ENCODE measurements at places on chromosomes 5 and 9.

GRCh38 chr9:32403567-32404260 lies 19.3 kb downstream of the ACO1 start:
- no peak for DNase-seq

DNA sequence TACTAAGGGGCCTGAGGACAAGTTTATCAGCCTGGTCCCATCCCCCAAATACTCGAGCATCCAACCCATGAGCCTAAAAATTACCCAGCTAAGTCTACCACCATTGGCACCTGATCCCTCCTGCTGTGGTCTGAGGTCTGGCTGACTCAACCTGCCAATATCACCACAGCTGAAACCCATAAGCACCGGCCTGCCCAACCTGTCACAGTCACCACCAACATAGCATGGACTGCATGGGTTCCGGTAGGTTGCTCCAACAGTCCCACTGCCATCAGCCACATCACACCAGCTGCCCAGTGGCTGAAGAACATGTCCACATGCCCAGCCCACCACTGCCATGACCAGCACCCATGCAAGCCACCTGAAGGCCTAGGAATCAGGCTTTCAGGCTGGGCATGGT lies 495.0 kb downstream of the PRELID2 start:
- DNase-seq: no peak

DNA sequence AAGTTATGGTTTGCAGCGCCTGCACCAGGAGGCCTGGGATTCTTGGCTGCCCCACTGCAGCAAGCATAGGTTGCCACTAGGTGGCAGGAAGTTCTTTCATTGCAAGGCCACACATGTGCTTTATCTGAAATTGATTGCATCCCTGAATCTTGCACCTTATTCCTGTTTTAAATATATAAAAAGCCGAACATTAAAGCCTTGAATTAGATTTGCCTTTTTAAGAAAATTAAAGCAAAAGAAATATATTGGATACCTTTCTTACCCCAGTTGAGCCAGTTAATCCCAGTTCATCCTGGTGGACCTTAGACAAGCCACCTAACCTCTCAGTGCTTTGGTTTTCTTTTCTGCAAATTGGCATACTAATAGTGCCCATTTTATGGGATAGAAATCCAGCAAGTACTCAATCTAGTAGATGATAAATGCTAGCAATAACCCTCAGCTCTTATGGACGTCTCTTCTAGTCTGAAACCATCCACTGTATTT lies 6.3 kb upstream of the TRMT10B start:
- peak; percentile 56 for DNase-seq

DNA sequence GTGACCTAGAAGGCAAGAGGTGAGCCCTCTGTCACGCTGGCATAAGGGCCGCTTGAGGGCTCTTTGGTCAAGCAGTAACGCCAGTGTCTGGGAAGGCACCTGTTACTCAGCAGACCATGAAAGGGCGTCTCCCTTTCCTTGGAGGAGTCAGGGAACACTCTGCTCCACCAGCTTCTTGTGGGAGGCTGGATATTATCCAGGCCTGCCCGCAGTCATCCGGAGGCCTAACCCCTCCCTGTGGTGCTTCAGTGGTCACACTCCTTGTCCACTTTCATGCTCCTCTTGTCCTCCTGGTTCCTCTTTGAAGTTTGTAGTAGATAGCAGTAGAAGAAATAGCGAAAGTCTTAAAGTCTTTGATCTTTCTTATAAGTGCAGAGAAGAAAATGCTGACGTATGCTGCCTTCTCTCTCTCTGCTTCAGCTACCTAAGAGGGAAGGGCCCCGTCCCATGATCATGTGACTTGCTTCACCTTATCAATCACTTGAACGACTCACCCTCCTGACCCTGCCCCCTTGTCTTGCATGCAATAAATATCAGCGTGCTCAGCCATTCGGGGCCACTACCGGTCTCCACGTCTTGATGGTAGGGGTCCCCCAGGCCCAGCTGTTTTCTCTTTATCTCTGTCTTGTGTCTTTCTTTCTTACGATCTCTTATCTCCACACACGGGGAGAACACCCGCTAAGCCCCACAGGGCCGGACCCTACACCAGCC lies 16.7 kb upstream of the SCGB3A1 start:
- no peak for DNase-seq

DNA sequence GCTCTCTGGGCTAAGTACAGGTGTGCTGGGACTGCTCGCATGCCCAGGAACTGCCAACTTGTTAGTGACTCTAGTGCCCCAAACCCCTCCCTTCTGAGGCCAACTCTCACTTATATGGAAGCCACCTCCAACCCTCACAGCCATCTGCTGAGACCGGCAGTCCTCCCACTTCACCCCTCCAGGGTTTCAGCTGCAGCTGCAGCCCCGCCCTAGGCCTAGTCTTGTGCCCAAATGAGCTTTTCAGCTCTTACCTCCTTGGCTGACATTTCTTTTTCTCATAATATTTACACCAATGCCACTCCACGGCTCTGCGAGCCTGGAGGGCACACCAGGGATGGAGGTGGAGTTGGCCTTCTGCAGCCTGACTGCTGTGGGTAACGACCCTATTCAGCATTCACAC lies 166.6 kb downstream of the ROR2 start:
- DNase-seq: no peak

DNA sequence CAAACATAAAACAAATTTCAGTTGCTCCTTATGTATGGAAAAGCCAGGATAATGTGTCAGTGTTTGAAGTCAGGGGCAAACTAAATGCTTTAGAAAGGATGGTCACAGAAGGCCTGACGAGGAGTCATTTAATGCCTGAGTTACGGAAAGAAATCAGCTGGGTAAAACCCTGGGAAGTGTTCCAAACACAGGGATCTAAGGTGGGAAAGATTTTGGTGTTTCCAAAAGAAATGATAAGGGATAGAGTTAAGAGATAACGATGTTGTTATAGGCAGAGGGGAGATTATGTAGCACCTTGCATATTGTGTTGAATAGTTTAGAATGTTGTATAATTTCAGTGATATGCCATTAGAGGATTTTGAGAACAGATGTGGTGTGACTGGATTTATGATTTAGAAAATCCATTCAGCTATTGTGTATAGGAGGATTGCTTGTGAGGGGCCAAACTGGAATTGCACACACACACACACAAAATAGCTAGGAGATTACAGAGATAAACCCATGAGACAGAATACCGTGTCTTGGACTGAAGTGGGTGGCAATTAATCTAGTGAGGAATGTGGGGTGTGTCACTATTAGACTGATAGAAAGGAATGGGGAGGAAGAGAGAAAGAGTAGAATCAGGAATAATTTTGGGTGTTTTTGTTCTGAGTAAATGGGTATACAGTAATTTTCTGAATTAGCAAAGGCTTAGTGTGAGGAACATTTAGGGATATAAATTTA lies 274.2 kb upstream of the DAB2 start:
- DNase-seq: no peak

DNA sequence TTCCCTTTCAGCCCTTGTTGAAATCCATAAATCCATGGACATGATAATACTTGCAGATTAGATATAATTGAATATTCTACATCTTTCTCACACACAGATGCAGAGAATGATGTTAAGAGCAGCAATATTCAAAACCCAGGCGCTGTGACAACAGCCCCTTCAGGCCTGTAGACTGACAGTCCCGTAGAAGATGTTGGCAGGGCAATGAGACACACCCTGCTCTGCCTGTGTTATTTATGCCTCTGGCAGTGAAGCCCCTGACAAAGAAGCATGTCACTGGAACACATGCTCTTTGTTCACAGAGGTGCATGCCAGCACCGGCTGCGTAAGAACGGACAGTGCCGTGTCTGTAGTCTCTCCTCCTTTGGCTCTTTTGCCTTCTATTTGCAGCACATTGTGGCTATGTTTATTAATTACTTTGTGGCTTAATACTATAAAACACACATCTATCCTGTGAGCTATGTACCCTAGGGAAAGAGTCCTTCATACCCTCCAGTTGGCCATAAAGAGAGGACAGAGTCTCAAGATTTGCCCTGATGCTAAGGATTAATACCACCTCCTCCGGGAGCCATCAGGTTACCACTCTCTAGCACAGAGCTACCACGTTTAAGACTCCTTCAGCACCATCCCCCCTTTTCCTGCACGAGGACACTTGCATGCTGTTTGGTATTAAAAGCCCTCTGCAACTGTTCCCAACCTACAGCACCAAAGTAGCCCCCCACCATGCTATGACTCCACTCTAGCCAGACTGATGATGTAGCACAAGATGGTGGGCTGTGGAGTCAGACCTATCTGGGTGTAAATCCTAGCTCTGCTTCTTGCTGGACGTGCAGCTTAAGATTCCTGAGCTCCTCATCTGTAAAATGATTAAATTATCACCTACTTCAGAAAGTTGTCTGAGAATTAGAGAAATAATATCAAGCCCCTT lies 2.0 kb upstream of the ANP32B start:
- no peak for DNase-seq

DNA sequence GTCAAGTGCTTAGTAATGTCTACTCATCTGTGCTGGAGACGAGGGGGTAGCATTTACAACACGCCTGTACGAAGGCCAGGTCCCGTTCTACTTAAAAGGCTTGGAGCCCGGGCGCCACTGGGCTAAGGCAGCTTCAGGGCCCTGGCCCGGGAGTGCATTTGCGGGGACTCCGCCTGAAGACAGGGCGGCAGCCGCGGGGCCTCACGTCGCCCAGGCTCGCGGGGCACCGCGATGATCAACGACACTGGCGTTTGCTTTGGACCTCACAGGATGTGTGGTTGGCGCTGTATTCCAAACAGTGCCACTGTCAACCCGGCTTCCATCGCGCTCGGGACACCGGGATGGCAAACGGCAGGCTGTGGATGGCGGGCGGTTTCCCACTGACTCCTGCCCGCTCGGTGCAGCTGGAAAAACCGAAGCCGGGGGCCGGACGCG lies 1.1 kb upstream of the TENT4A start:
- peak; percentile 27 for DNase-seq

GRCh38 chr9:106575823-106576222 lies 287.1 kb upstream of the ZNF462 start:
- no peak for DNase-seq

DNA sequence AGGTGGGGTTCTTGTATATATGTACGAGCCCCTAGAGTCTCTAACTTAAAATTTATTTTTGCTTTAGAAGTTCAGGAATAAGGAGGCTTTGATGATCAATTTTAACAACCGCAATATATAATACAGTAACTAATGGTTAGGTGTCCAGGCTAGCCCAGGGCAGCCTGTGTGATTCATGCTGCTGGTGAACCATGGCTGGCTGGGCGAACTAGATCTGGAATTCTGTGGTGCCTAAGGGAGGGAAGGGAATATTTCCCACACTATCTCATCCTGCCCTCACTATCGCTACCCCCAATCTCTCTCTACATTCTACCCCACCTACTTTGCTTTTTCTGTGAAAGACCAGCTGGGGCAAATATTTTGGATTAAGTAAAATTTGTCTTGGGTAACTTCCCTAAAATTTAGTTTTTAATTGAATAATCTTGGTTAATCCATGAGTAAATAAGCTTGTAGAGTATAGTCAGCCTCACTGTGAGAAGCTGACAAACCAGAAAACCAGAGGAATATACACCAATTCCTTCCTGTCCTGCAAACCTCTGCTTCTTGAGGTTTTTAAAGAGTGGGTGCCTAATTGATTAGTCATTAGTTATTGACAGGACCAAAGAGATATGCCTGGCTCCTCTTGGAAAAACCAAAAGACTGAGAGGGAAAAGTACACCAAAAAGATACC lies 115.1 kb upstream of the CCDC152 start:
- no peak for DNase-seq

GRCh38 chr9:124934290-124934689 lies 6.6 kb downstream of the GOLGA1 start:
- no peak for DNase-seq

GRCh38 chr5:137521246-137521645 lies 22.1 kb upstream of the SPOCK1 start:
- no peak for DNase-seq

GRCh38 chr5:172795318-172795977 lies 24.5 kb upstream of the DUSP1 start:
- DNase-seq: no peak

- no peak for DNase-seq
Measured at GRCh38 chr5:151427258-151427657, 20.1 kb upstream of the SLC36A1 start.

GRCh38 chr5:139402561-139403158 lies 1.2 kb downstream of the SPATA24 start:
- no peak for DNase-seq

DNA sequence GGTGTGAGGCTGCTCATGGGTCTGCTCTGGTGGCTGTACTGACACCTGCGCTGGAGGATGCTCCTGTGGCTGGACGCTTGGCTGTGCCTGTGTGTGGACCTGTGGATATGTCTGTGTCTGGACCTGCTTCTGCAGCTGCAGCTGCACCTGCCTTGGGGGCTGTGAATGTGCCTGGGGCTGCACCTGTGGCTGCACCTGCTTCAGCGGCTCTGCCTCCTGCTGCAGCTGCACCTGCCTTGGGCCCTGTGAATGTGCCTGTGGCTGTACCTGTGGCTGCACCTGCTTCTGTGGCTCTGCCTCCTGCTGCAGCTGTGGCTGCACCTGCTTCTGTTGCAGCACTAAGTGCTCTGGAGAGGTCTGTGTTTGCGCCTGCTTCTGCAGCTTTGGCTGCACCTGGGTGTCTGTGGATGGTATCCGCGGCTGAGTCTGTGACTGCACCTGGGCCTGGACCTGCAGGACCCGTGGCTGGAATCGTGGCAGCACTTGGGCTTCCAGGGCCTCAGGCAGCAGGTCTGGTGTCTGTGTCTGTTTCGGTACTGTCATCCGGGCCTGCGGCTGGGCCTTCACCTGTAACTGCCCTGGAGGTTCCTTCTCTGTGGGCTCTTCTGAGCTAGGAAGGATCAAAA lies 12.5 kb downstream of the CIZ1 start:
- DNase-seq: no peak

- DNase-seq: no peak
Measured at GRCh38 chr5:110625376-110625999, 101.0 kb downstream of the TMEM232 start.

GRCh38 chr9:131419026-131419614 lies 25.2 kb downstream of the PRRC2B start:
- DNase-seq: no peak

GRCh38 chr9:7094052-7094451 lies 336.3 kb downstream of the KDM4C start:
- no peak for DNase-seq

Data from CD4-positive, alpha-beta T cell treated with Interleukin-6 at 100 ng/mL for 8 hours (primary cell).